SK-N-MC (cell line): ENCODE measurements at places on chromosomes 4 and X.
A peak's percentile ranks its signal among the peaks of the same experiment; 100 is the strongest.

DNA sequence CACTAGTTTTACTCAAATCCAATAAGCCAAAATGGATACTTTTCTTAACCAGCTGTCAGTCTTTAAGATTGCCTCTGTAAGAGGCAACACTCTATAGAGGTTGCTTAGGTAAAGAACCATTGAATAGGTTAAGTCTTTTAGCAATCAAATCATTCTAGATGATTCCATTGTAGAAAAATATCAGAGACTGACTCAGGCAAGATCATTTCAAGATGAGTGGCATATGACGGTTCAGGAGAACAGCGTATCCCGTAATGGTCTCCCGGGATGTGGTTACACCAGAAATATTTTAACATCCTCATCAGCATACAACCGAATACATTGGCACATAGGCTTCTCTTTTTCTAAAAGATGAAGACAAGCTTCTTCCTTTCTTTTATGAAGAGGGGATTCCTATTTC is 641.7 kb upstream of the AGA start:
- DNase-seq = no peak

DNA sequence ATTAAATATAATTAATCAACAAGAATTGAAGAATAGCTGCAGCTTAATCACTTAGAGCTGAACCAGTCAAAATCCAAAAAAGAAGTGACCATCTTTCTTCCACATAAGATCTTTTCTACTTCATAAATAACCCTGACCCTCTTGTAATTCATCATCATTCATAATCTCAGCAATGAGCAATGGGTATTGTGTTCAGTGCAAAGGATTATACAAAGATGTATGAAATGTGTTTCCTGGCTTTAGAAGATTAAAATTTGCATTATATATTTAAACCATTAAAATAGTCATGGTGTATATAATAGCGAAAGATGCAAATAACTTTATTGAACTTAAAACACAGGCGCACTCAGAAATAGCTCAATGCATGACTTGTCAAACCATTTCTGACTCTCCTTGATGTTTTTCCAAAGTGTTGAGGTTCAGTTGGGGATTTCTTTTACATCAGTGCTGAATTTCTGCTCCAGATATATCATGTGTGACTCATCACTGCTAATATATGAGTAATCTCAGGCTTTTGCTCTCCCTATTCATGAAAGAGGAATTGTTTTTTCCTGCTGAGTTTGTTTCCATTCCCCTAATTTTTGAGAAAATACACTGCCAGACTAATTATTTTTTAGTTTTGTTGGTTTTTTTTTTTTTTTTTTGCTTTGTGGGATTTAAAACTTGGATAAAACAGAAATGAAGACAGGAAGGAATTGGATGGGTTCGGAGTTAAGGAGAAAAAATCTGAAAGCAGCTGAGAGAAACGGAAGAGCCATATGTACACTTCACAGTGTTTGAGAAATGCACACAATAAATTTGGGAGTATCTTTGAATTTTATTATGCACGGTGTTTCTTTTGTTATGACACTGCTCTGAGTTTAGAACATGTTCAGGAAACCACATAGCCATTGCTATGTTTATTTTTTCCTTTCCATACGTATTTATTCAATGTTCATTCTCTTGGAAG is 290.1 kb upstream of the PCDH7 start:
- DNase-seq = no peak

DNA sequence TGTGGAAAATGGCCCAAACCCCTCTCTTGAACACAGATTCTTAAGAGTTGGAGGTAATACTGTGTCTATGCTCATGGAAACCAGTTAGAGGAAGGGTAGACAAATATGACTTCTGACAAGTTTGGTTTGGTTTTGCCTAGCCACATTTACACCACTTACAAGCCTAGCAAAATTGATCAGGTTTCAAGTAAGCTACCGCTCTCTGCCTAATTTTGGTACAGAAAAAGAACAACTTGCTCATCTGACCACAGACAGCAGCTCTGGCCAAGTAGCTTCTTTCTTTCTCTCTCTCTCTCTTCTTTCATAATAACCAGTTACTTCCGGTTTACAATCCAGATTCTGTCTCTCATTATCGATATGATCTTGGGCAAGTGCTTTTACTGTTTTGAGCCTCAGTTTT is 260.0 kb downstream of the GLUD2 start:
- DNase-seq = no peak

DNA sequence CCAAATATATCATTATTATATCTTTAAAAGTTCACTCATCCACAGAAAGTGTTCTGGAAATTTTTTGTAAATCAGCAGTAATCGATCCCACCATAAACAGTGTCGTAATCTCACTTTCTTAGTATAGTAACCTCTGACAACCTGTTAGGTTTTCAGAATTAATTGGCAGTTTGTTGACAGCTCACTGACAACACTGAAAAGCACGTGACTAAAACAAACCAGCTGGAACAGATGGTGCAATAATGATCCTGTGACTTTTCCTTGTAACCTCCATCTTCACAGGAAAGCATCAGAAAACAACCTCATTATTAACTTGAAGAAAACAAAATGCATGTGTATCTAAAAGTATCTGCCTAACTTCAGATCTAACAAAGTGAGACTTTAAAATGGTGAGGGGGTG is 48.5 kb downstream of the FSTL5 start:
- DNase-seq = no peak

DNA sequence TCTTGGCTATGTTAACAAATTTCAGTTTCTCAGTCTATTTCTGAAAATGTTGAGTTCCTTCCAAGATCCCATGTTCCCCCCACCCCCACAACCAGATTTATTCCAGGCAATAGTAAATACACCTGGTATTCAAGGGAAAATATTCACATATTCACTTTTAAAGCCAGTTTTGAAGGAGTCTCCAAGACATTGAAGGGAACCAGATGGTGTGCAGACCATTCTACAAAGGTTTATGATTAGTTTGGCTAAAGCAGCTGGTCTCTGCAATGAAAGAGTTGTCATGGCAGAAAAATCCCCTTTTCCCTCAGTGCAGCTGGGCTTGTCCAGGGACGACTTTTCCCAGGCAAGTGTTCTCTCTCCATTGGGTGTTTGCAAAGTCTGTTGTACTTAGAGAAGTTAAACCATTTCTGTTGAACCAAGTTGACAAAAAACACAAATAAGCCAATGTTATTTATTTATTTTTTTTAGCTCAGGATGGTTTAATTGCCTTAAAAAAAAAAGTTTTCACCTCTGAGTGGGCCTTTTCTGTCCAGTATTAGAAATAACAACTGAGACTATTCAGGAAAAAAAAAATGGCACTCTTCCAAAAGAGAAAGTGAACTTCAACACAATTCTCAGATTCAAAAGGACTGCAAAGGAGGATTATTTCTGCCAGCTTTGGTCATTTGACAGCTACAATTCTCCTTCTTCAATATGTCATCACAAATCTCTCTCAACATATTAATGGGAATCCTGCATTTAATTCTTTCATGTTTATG is 410.6 kb downstream of the IL1RAPL1 start:
- DNase-seq = no peak

DNA sequence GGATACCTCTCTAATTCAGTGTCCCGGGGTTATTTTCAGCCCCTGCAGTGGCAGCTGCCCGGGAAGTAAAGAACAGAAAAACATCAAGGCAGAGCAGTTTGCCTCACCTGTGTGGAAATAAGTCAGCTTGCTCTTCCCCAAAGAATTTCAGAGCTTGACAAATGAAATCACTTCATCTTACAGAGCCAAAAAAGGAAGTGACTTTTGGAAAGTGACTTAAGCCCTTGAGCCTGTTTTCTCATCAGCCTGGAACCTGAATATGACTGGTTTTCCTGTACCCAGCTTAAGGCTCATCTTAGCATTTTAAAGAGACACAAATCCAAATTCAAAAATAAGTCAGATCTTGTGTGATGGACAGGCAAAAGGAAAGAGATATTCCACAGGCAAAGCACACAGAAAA is 211.6 kb downstream of the RCHY1 start:
- DNase-seq = no peak

- peak; percentile 30 for DNase-seq
These were observed 118.4 kb upstream of the WDR17 start for GRCh38 chr4:175947117-175947722.

- peak; percentile 5 for DNase-seq
These were observed 31.5 kb downstream of the CASP3 start for GRCh38 chr4:184617600-184618196.

DNA sequence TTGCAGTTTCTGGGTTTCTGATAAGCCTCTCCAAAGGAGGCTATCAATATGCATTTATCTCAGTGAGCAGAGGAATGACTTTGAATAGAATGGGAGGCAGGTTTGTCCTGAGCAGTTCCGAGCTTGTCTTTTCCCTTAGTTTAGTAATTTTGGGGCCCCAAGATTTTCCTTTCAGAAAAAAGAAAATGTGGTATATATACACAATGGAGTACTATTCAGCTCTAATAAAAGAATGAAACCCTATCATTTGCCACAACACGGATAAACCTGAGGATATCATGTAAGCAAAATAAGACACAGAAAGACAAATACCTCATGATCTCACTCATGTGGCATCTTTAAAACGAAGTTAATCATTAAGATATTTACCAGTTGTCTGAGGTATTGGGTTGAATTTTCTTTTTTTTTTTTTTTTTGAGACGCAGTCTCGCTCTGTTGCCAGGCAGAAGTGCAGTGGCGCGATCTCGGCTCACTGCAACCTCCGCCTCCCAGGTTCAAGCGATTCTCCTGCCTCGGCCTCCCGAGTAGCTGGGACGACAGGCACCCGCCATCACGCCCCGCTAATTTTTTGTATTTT is 540 bp downstream of the ZNF721 start:
- DNase-seq = no peak

DNA sequence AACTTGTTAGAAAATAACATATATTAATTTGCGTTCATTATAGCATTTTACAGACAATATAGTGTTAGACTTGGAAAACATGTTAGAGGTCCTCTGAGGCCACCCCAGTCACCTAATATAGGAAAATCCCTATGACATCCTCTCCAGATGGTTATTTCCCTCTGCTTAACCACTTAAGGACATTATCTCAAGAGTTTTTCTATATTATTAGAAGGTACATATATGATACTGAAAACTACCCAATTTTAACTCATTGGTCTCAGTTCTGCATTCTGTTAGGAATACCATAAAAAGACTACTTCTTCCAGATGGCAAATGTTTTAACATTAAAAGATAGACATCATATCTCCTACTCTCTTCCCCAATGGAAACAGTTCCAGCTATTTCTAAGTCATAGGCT is 21.4 kb downstream of the PTPN13 start:
- no peak for DNase-seq

DNA sequence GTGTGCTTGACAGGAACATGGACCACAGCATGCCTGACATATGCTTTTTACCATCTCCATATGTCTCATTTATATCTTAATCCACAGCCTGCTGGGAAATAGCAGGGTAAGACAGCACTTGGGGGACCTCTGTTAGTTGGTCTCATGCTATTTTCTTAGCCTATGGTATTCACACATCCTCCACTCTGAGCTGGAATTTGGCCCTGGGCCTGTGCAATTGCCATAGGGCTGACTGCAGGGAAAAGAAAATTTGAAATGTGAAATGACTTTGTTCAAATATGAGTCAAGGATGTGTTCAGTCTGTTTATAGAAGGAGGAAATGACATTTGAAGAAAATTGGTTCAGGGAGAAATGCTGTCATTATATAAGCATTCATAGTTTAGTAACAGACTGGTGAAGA is 9.6 kb upstream of the MAP7D3 start:
- DNase-seq = no peak

DNA sequence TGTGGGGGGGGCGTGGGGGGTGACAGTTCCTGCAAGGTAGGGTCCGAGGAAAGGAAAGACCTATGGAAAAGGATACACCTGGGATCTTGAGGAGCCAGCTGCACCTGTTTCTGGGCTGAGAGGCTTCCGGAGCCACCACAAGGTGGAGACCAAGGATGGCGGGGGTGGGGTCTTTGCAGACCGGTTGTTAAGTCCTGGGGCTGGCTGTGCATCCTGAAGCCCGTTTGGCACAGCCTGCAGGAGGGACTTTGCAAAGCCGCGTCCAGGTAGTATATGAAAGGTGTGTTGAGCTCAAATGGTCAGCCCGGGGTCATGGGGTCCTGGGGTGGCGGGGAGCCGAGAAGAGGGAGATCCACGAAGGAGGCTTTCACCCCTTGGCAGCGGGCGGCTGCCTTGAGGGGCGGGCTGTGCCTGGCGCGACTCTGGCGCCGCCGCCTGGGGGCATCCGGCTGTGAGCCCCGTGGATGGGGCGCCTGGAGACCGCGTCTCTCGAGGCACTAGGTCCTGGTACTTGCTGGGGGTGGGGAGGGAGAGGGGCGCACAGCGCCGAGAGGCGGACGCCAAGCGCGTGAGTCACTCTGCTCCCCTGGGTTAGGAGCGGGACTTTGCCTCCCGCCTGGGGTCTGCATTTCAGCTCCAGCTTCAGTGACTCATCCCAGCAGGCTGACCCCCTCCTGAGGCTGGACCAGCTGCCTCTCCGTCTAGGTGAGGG is 58.2 kb upstream of the DYNLT3 start:
- no peak for DNase-seq

DNA sequence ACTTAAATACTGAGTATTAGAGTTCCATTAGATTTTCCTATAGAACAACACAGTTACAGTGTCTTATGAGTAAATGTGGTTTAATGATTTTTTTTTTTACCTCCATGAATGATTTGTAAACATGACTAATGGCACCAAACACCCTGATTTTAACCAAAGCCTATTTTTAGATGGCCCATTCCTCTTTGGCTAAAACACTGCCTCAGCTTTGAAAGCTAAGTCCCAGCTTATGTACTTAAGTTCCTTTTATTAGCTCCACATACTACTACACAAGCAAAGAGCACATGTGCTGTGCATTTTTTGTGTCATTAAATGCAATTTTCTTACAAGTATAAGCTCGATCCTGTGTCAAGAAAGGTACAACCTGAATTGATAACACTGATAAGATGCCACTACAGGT is 575.6 kb upstream of the PITX2 start:
- DNase-seq = no peak

GRCh38 chr4:107989537-107990386 is at the start of gene HADH:
TSS of gene HADH (plus strand) at chr4:107989889. CDS start at chr4:107989933, 44 bp downstream.
- peak; percentile 30 for DNase-seq

DNA sequence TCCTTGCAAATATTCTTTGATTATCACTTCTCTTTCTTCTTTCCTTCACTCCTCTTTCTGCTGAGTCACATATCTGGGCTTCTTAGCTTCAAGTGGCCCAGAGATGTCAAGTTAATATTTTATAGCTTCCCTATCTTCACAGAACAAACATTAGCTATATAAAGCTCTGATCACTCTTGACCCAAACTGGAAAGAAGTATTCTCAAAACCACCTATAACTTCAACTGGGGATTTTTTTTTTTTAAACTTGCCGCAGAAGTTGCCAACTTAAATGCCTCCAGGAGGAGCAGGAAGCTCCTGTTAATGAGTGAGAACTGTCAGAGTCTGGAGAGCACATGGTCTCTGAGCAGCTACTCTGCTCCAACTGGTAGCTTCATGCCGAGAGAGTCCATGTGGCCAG is 233.3 kb upstream of the EDNRA start:
- DNase-seq = no peak

- DNase-seq = no peak
These were observed 83.8 kb downstream of the STOX2 start for GRCh38 chr4:183988874-183989273.

GRCh38 chr4:145281951-145282350 is 101.6 kb upstream of the OTUD4 start:
- no peak for DNase-seq

GRCh38 chrX:149161435-149162088 is 343.5 kb downstream of the IDS start:
- DNase-seq = no peak

- no peak for DNase-seq
These were observed 75.1 kb downstream of the MXRA5 start for GRCh38 chrX:3271183-3271833.
